ENCODE measurements at places on chromosomes 5 and 9.

- no peak for DNase-seq
Measured at GRCh38 chr9:74821636-74822035, 66.1 kb downstream of the TRPM6 start.

DNA sequence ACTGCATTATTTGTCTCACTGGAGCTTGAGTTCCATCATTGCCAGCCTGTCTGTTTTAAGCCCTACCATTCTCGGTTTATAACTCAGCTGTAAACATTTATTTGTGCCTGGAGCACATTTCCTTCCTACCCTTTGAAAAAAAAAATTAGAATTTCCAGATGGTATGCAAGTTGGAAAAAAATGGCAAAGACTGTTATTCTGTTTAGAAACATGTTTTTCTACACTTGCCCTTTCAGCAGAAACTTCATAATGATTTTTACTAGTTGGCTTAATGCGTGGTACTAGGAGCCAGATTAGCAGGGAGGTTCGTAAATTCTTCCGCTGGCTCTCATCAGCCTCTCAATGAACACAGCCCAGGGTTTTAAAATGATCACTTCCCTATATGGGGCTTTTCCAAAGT is 238.8 kb upstream of the WWC1 start:
- DNase-seq = no peak

GRCh38 chr5:75057561-75057960 is 5.2 kb upstream of the GCNT4 start:
- DNase-seq = no peak

GRCh38 chr5:147140558-147140957 is 94.3 kb upstream of the STK32A start:
- no peak for DNase-seq

DNA sequence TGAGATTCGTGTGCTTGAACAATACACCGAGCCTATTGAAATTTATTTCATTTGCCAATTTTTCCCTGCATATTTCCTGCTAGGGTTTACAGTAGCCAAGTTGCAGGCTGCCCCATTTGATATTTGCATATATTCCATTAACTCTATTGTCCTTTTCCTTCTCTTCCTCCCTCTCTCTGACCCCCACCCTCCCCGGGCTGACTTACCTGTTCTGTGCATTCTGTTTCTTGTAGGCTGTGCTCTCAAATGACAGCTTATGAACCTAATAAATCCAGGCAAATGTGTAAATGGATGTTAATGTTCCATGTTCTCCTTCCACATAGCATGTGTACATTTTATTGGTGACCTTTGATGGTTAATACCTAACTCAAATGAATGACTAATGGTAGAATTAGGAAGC is 1169.2 kb upstream of the WWC1 start:
- DNase-seq = no peak

DNA sequence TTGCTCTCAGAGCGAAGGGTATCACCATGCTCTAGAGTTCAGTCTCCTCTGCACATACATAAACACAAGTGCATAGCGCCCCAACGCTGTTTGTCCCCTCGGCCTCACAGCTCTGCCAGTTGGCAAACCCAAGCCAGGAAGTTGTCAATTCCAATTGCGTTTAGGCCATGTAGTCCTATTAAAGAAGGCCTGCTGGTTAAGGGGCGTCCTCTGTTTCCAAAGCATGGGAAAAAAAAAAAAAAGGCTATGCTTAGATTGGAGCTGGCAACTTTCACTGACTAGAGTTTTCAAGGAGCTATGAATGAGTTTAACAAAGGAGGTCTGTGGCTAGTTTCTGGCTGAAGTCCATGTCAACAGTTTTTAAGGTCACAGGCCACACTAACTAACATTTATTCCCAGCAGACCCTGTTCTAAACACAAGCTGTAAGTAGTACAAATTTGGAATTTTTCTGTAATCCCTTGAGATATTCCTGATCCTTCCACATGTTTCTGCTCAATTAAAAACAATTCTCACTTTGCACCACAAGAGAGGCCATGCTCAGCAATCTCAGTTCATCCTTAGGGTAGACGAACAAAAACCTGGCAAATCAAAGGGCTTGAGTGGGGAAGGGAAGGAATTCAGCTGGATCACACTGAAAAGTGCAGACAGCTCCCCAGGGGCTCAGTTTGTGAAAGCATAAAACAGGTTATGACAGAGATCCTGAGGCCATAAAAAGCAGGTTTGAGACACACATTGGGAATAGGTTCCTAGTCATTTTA is 187.7 kb downstream of the DENND1A start:
- no peak for DNase-seq

GRCh38 chr5:62260513-62260912 is 45.5 kb upstream of the KIF2A start:
- DNase-seq = no peak

DNA sequence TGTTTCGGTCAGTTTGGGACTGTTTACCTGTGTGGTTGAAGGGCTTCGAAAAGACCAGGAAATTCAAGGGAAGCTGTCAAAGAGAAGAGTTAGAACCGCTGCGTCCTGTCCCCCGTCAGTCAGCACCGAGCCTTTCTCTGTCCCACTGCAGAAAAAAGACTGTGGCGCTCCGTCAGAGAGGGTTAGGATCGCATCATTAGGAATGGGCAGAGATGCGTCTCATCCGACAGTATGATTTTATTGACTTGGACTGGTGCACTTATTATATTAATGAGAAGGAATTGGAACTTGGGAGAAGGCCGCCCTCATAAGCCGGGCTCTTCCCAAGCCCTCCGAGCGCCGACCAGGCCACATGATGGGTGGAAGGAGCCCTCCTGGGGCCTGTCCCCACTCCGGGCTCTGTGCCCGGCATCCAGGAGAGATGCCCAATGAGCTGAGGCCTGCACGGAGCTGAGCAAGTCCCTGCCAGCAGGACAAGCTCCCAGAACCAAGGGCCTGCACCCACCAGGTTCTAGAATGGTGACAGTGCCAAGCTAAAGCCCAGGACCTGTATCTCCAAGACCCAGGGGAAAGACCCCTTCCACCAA is 71.5 kb downstream of the NEK6 start:
- no peak for DNase-seq

- DNase-seq = no peak
Measured at GRCh38 chr5:61866930-61867329, 439.1 kb upstream of the KIF2A start.

- no peak for DNase-seq
Measured at GRCh38 chr5:21209409-21209808, 1221.4 kb upstream of the CDH18 start.

GRCh38 chr9:129550199-129550839 is 70.6 kb downstream of the C9orf50 start:
- no peak for DNase-seq

GRCh38 chr9:124733964-124734740 is 37.0 kb downstream of the NR6A1 start:
- DNase-seq = no peak

- no peak for DNase-seq
Measured at GRCh38 chr9:79116709-79117108, 455.1 kb upstream of the TLE4 start.

DNA sequence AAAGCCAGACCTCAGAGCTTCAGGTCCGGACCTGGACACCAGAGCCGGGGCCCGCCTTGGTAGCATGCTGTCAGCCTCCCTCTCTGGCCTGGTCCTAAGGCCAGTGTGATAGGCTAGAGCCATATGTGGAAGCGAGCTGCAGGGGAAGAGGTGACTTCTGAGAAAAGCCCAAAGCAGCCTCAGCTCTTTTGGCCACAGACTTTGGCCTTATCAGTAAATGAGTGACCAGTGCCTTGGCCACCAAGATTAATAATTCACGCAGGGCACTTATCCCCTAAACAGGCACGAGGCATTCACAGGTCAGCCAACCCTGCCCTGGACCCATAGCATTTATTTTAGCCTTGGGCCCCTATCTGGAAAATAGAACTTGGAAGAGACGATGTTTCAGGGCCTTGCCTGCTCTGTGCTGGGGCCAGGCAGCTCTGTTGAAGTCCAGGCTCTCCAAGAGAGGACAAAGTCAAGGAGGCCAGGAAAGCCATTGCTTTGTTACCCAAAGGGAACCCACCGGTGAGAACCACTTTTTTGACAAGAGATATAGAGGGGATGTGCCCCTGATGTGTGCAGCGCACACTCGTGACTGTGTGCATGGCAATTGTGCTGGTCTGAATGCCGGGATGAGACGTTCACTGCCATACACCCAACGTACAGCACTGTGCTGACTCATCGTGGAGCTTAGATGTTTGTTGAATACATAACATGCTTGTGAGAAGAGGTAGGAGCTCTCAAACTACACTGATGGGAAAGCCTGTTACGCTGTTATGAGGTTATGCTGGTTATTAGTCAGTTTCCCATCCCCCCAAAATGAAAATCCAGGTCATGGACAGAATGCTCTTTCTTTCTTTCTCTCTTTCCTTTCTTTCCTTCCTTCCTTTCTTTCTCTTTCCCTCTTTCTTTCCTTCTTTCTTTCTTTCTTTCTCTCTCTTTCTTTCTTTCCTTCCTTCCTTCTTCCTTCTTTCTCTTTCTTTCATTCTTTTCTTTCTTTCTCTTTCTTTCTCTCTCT is 5.0 kb upstream of the SLC34A1 start:
- DNase-seq = no peak

DNA sequence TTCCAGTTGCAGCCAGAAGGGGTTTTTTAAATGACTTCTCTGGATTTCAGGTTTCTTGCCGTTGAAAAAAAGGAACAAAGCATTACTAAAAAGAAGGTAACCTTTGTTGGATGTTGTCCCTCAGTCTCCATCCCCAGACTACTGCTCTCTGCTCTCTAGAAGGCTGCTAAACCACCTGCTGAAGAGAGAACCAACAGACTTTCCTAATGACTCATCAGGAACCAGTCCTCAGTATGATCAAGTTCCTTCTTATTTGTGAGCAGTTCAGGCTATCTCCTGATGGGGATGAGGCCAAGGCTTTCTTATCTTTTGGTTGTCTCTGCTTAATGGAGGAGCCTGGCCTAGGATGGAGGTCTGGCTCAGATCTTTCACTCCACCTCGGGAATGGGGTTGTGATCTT is 4.1 kb downstream of the KIF4B start:
- DNase-seq = no peak

DNA sequence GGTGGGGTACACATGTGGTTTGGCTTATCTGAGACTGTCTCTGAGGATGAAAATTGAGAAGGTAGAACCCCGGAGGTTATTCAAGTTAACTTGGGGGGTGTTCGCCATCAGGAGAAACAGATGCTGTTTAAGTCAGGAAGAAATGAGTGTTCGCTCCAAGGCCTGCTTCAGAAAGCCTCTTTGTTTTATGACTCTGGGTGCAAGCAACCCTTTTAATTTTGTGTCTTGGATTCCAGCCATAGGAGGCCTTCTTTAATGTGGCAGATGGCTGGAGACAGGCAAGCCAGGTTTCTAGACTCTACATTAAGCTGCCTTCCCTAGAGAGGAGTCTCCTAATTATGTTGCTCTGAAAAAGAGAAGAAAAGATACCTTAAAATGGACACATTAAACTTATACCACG is 4.2 kb upstream of the SMAD5 start:
- no peak for DNase-seq

- DNase-seq = no peak
Measured at GRCh38 chr5:155193483-155194107, 180.0 kb downstream of the KIF4B start.

DNA sequence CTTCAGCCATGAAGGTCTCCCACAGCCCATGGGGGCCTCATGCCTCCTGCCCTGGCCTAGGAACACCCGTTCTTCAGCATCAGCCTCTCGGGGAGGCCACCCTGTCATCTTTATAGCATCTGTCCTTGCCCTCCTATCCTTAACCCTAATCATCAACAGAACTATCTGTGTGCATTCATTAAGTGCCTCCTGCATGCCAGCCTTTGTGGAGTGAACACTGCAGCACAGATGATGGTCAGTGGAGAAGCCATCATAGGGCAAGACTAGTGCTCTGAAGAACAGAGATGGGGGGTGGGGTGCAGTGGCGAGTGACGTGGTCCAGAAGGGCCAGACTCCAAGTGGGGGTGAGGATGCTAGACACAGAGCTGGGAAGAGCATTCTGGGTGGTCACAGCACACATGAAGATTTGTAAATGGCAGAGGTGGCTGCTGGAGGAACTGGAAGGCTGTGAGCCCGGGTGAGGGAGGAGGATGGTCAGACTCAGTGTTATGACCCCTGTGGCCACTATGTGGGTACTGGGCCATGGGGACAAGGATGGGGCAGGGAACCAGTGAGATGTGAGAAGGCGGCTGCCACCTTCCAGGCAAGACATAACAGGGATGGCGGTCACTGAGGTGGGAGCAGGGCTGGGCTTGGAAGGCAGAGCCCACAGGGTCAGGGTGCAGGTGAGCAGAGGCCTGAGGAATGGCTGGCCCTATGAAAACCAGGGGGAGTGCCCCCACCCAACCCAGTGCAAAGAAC is 3.6 kb upstream of the CARD19 start:
- no peak for DNase-seq

DNA sequence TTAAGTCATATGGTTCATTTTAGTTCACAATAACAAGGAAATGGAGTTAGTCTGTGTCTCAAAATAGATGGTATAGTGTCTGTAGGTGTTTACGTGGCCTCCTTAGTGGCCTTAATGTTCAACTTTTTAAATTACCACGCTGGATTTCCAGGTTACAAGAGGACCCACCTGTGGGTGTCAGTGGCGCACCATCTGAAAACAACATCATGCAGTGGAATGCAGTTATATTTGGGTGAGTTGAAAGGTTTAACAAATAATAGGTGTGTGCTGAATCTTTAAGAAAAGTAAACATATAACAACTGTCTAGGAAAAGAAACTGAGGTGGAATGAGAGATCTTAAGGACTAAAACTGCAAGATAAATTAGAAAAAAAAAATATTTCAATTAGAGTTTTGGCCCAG is 2.9 kb downstream of the UBE2B start:
- DNase-seq = no peak

GRCh38 chr5:34412736-34413135 is 243.4 kb upstream of the RAI14 start:
- no peak for DNase-seq

GRCh38 chr9:123795336-123795735 is 134.6 kb downstream of the DENND1A start:
- no peak for DNase-seq

GRCh38 chr5:12316812-12317211 is 412.6 kb upstream of the CTNND2 start:
- DNase-seq = no peak

DNA sequence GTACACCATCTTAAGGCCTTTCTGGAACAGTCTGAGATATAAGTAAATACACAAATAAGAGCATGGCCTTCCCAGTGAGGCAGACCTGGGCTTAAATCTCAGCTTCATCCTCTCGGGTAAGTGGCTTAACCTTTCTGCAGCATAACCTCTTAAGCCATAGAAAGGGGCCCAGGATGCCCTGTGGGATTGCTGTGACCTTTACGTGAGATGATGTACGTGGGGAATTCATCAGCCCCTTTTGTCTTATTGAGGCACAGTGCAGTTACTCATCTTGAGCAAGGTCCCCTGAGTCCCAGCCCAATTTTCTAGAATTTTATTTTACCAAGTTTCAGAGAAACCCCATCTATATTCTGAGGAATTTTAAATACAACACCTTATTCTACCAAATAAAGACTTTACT is 92.2 kb downstream of the PDE8B start:
- DNase-seq = no peak

DNA sequence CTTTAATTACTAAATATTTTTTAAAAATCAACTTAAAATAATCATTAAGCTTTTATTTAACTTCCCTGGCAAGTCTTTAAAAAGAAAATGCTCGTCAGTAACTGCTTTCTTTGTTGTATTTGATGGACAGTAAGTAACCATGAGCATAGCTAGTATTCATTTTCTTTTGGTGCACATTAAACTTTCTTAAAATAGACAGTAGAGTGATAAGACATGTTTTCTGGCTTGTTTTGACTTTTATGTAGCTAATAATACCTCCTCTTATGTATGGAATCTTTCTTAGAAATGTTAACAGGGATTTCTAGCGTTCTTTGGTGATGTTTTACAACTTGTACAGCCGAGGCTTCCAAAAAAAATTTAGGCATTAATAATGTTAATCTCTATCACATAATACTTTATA is 22.6 kb downstream of the FBXO38 start:
- no peak for DNase-seq
